ENCODE measurements at places on chromosomes 2 and 18. TPM values are rescaled to one million over a fixed set of nuclear protein-coding genes. Genes with fewer than 3 reads are reported as not detected.

Gene CRYGD
- not detected for total RNA-seq

- no peak overlapping the region for H3K27ac ChIP-seq
- H3K4me3 ChIP-seq: no peak overlapping the region
- H3K27me3 ChIP-seq: no peaks in the 10 kb centered on the region
- DNase-seq: no peak
- H3K4me1 ChIP-seq: no peaks in the 10 kb centered on the region
- H3K36me3 ChIP-seq: no peaks in the 10 kb centered on the region
These were observed 19.6 kb upstream of the TDRD15 start for GRCh38 chr2:21104030-21104660.

DNA sequence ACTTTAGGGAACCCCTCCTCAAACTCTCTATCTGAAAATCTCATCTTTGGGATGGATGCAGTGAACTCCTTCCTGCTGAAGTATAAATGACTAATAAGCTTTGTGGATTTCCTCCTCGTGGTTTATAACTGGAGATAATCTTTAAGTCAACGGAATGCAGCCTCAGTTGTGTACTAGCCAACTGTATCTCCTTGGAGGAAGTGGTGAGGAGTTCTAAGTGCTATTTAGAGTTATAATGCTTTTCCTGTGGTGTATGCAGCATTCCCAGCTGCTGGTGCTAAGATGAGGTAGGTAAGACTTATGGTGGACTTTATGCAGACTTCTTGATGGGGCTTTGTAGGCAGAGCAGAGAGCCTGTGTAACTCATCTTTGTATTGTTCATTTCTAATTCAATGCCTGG, 90.9 kb downstream of the LYPD6B start:
- no peak for DNase-seq
- no peaks in the 10 kb centered on the region for H3K4me1 ChIP-seq
- H3K27me3 ChIP-seq: peaks cover 12% of the 10 kb centered on the region

DNA sequence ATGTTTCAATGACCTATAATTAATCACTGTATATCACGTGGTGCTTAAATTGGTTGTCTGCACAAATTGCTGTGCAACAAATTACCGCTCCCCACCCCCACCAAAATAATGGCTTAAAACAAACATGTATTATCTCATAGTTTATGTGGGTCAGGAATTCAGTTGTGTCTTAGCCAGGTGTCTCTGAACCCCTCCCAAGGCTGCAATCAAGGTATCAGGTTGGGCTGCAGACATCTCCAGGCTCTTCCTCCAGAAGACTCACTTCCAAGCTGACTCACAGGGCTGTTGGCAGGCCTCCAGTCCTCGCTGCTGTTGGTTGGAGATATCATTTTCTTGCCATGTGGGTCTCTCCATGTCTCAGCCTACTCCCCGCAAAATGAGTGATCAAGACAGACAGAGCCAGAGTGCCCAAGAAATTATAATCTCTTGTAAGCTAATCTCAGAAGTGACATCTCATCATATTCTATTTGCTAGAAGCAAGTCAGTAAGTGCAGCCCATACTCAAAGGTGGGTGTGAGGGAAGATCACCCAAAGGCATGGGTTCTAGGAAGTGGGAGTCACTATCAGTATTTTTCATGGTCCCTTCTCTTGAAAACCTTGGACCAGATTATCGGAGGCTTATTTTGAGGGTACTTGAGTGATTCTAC, 38.4 kb downstream of the SPC25 start:
- peaks cover 46% of the 10 kb centered on the region for H3K36me3 ChIP-seq
- no peaks in the 10 kb centered on the region for H3K4me1 ChIP-seq
- no peak overlapping the region for H3K27ac ChIP-seq

DNA sequence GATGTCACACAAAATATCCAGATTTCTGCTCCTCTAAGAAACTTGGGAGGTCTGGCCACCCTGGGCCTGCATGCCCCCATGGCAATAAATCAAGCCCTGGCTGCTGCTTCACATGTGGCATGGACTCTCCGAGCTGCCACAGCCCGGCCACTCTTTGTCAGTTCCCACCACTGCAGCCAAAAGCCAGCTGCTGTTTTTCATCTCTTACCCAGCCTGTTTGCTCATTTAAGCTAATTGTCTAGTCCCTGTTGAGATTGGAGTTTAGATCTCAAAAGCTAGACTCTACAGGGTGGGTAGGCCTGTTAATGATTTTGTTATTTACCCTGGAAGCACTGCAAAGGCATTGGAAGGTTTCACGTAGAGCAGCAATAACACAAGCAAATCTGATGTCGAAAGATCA, 20.9 kb upstream of the ANXA4 start:
- H3K4me3 ChIP-seq: no peak overlapping the region
- no peaks in the 10 kb centered on the region for H3K36me3 ChIP-seq
- peaks cover 13% of the 10 kb centered on the region for H3K4me1 ChIP-seq
- peaks cover 2% of the 10 kb centered on the region for H3K27me3 ChIP-seq

DNA sequence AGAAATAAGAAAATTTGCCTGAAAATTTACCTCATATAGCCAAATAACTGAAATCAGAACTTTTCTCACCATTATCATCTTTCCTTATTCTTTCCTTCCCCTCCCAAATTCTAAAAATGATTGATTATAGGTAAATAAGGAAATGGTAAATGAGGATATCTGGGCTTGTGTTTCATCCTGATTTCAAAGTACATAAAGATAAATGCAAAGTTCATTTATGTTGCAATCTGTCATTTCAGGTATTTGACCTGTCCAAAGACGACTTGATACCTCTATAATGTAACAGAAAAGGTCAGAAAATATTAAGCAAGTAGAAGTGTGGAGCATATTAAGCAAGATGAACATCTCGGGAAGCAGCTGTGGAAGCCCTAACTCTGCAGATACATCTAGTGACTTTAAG, 3.4 kb downstream of the RBBP8 start:
- no peak overlapping the region for H3K4me3 ChIP-seq
- peaks cover 47% of the 10 kb centered on the region for H3K36me3 ChIP-seq
- H3K27me3 ChIP-seq: peaks cover 3% of the 10 kb centered on the region
- no peak for DNase-seq
- H3K27ac ChIP-seq: no peak overlapping the region

Gene SAG
- not detected for total RNA-seq

- no peak overlapping the region for H3K27ac ChIP-seq
- H3K36me3 ChIP-seq: no peaks in the 10 kb centered on the region
- no peaks in the 10 kb centered on the region for H3K4me1 ChIP-seq
These were observed 17.2 kb upstream of the NMI start for GRCh38 chr2:151306621-151307020.

Gene ARHGAP25
- total RNA-seq: 68.7 TPM

GRCh38 chr2:232341739-232342126, 36.8 kb upstream of the ALPP start:
- H3K36me3 ChIP-seq: no peaks in the 10 kb centered on the region
- peaks cover 2% of the 10 kb centered on the region for H3K4me1 ChIP-seq

DNA sequence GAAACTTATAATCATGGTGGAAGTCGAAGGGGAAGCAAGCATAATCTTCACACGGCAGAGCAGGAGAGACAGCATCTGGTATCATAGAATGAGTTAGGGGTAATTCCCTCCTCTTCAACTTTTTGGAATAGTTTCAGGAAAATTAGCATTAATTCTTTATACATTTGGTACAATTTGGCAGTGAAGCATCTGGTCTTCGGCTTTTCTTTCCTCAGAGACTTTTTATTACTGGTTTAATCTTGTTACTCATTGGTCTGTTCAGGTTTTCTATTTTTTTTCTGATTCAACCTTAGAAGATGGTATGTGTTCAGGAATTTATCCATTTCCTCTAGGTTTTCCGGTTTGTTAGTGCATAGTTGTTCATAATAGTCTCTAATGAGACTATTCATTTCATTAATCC, 39.7 kb upstream of the ABCA12 start:
- no peaks in the 10 kb centered on the region for H3K27me3 ChIP-seq
- H3K4me1 ChIP-seq: no peaks in the 10 kb centered on the region

Gene CABLES1
- total RNA-seq: 2.3 TPM

DNA sequence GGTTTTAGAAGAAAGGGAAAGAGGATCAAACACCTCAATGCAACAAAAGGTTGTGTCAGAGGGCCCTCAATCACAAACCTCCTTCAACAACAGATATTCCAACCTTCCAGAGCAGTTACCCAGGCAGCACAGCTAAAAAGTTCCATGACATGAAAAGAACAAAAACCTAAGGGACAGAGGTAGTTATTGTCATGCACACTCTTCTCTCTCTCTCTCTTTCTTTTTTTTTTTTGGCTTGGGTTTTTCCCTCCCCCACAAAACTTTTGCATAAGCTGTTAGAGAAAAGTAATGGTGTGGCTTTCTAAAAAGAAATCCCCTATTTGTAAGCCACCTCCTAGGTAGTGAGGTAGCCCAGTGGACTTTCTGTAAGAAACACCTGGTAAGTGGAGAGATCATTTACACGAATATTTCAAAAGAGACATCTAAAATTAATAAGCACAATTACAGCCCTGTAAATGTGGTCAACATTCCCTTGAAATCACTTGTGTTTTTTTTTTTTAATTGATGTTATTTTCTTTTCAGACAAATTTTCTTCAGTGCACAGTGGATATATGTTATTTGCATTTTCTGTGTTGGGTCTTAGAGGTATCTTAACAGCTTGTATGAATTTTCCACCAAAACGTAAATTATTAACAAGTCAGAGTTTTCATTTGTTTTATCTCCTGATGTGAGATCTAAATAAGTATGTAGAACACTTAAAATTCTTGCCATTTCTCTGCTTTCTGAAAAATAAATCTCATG, 48.4 kb downstream of the ZEB2 start:
- no peak overlapping the region for H3K27ac ChIP-seq
- peaks cover 3% of the 10 kb centered on the region for H3K4me1 ChIP-seq
- no peaks in the 10 kb centered on the region for H3K36me3 ChIP-seq
- no peak for DNase-seq

DNA sequence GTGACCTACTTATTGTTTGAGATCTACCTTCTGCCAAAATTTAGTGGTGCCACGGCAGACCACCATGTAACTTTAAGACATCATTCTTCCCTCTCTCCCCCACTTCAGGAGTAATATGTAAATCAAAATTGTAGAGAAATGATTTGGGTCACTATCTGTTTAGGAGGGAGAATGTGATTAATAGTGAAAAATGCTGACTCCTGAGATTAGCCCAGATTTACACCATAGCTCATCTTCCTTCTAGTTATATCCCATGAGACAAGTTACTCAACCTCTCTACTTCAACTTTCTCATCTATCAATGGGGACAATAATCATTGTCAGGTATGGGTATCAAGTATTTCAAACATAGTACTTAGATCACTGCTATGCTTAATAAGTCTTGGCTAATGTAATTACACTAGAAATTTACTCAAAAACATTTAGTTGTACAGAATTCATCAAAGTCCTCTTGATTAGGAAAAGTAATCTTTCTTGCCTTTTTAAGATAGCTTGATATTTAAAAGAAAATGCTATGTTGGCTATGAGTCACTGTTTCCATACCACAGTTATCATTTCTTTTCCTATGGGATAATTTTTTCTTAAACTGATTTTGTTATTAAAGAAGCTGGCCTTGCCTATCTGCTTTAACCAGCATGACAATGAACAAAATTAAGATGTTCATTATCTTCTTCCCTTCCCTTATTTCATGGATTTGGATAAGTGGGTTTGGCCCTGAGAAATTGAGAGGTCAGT, 1038.9 kb upstream of the ZEB2 start:
- no peaks in the 10 kb centered on the region for H3K4me1 ChIP-seq
- H3K27ac ChIP-seq: no peak overlapping the region
- H3K4me3 ChIP-seq: no peak overlapping the region
- no peak for DNase-seq
- peaks cover 2% of the 10 kb centered on the region for H3K27me3 ChIP-seq

DNA sequence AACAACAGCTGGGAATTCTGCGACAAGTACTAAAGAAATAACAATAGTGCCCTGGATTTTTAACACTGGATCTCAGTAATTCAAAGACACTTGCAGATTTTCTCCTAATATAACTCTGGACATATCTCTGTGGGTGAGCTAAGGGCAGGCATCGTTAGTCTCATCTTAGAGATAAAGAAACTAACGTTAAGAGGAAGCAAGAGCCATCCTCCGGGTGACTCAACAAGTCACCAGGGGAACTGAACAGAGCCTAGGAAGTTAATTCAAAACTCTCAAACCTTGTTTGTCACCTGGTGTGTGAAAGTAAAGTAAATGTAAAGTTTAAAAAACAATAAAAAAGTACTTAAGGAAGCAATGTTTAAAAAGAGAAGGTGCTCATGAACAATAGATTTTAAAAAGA, 41.6 kb upstream of the NRP2 start:
- peaks cover 17% of the 10 kb centered on the region for H3K4me1 ChIP-seq
- H3K27me3 ChIP-seq: peaks cover 8% of the 10 kb centered on the region
- no peak for DNase-seq
- H3K27ac ChIP-seq: no peak overlapping the region

DNA sequence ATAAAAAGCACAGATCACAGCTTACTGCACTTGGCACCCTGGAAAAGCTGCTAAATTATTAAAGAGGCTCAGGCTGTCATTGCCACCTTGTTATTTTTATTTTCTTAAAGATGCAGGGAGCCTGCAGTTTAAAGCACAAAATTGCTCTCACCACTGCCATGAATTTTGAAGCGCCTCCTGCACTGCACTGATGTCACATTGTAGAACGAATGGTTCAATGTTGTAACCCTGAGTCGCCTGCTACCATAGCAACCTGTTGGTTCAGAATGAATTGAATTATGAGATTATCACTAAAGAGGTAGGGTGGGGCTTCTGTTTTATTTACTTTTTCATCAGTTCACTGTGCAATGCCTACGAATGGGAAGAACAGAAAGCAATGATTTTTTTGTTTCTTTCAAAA, 16.5 kb downstream of the SCG2 start:
- no peak overlapping the region for H3K4me3 ChIP-seq
- H3K36me3 ChIP-seq: no peaks in the 10 kb centered on the region
- H3K27me3 ChIP-seq: no peaks in the 10 kb centered on the region

GRCh38 chr2:36570416-36570815, 27.6 kb downstream of the FEZ2 start:
- H3K4me3 ChIP-seq: no peak overlapping the region
- no peak overlapping the region for H3K27ac ChIP-seq
- H3K4me1 ChIP-seq: no peaks in the 10 kb centered on the region
- no peak for DNase-seq
- H3K36me3 ChIP-seq: peaks cover 24% of the 10 kb centered on the region

- no peaks in the 10 kb centered on the region for H3K4me1 ChIP-seq
- no peak overlapping the region for H3K27ac ChIP-seq
- no peak overlapping the region for H3K4me3 ChIP-seq
- DNase-seq: no peak
- H3K27me3 ChIP-seq: no peaks in the 10 kb centered on the region
These were observed 158.1 kb upstream of the ZNF521 start for GRCh38 chr18:25510096-25510495.

DNA sequence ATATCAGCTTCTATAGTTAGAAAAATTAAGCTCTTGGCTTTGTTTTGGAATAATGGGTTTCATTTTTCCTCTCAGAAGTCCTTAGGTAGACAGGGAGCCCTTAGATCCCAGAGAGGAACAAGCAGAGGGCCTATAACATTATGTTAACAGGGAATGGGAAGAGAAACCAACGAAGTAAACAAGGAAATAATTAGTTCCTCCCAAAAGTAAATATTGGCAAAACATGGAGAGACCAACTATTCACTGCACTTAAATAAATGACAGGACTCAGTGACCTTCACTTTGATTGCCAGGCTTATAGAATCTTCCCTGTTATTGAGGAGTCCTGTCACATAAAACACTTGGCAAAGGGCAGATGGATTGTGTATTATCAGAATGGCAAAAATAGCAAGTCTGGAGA, 5.3 kb downstream of the CRIM1 start:
- no peak overlapping the region for H3K4me3 ChIP-seq
- H3K27ac ChIP-seq: no peak overlapping the region
- no peaks in the 10 kb centered on the region for H3K36me3 ChIP-seq
- H3K27me3 ChIP-seq: peaks cover 29% of the 10 kb centered on the region
- no peak for DNase-seq

Gene OTX1
- total RNA-seq: not detected

Gene RAB31
- not detected for total RNA-seq

Gene POTEI
- not detected for total RNA-seq

- H3K4me1 ChIP-seq: no peaks in the 10 kb centered on the region
- no peak overlapping the region for H3K4me3 ChIP-seq
- no peak overlapping the region for H3K27ac ChIP-seq
- H3K36me3 ChIP-seq: no peaks in the 10 kb centered on the region
- no peak for DNase-seq
These were observed 81.0 kb upstream of the KIDINS220 start for GRCh38 chr2:8918412-8918811.

Measured in activated CD8-positive, alpha-beta T cell treated with anti-CD3 and anti-CD28 coated beads, Interleukin-2, amount 10 ng/mL, durations not matched to agents 7 days and 5 days (primary cell).